Psoas muscle (tissue), 8 donors: ENCODE measurements at places on chromosomes 7 and 10.
A peak's percentile ranks its signal among the peaks of the same experiment; 100 is the strongest.

- no peaks in the 10 kb centered on the region for H3K36me3 ChIP-seq
Observed at GRCh38 chr7:76512941-76513816, 2.8 kb downstream of the UPK3B start.

- no peak for DNase-seq
- H3K4me1 ChIP-seq = peaks cover 14% of the 10 kb centered on the region
- H3K27me3 ChIP-seq = no peaks in the 10 kb centered on the region
- H3K36me3 ChIP-seq = no peaks in the 10 kb centered on the region
Observed at GRCh38 chr10:16816171-16816570, 1.1 kb downstream of the RSU1 start.

DNA sequence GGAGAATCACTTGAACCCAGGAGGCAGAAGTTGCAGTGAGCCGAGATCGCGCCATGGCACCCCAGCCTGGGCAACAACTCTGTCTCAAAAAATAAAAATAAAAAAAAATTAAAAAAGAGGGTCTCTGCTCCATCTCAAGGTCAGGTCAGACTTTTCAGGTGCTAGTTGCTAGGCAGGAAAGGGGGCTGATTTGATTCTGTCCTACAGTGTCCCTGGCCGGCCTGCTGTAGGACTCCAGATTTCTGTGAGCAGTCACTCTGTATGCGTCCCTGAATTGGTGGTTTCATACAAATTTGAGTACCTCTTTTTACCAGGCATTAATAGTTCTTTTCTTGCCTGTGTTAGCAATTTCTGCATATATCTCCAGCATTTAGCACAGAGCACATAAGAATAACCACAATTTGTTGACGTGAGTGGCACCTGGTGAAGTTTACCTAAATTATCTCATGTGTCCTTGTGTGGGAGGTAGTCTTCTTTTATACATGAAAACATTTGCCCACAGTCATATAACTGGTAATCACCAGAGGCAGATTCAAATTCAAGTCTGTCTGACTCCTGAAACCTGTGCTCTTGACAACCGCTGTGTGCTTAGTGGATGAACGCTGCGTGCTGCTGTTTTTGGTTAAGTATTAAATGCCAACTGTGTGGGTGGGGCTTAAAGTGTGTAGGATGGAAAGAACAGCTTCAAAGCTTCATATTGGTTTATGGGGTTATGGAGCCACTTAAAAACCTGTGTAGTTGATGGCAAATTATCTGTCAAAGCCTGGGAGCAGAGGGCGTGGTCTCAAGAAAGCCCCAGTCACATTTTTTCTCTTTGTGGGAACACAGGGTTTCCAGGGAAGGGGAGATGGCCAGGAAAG, 3.2 kb upstream of the ZNF775 start:
- no peak overlapping the region for H3K4me3 ChIP-seq
- H3K36me3 ChIP-seq = no peaks in the 10 kb centered on the region
- peak overlapping the region; percentile 41 for H3K27ac ChIP-seq
- peaks cover 43% of the 10 kb centered on the region for H3K4me1 ChIP-seq

DNA sequence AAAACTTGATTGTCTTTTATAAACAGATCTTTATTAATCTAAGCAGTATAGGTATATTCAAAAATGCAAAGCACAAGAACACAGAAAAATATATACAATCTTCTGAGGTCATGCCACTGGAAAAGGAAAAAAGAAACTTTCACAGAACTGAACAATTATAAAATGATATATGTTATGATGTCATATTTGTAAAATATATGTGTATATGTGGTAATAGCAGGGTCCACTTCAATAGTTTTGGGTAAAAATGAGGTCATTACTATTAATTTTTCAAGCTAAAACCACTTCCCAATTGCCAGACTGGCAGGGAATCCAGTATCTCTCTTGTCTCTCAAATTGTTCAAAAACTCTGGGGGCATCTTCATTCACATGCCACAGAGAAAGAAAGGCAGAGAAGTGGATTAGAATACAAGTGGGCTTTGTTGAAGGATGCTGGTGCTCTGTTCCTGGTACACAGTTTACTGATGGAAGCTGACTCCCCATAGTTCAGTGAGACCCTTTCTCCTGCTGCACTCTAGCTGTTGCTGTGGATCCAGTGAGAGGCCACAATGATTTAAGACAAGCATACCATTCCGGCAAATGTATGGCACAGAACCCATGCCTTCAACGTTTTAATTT, 19.7 kb downstream of the CTNNA3 start:
- no peaks in the 10 kb centered on the region for H3K4me1 ChIP-seq
- H3K27ac ChIP-seq = no peak overlapping the region
- no peaks in the 10 kb centered on the region for H3K36me3 ChIP-seq
- H3K27me3 ChIP-seq = peaks cover 2% of the 10 kb centered on the region

GRCh38 chr10:77695186-77695585, 57.6 kb upstream of the KCNMA1 start:
- no peak for DNase-seq
- no peaks in the 10 kb centered on the region for H3K4me1 ChIP-seq
- no peaks in the 10 kb centered on the region for H3K36me3 ChIP-seq
- H3K27me3 ChIP-seq = no peaks in the 10 kb centered on the region

GRCh38 chr10:15321431-15322341, 49.4 kb downstream of the FAM171A1 start:
- H3K27me3 ChIP-seq = no peaks in the 10 kb centered on the region
- no peaks in the 10 kb centered on the region for H3K4me1 ChIP-seq
- H3K4me3 ChIP-seq = no peak overlapping the region
- no peaks in the 10 kb centered on the region for H3K36me3 ChIP-seq
- no peak overlapping the region for H3K27ac ChIP-seq

DNA sequence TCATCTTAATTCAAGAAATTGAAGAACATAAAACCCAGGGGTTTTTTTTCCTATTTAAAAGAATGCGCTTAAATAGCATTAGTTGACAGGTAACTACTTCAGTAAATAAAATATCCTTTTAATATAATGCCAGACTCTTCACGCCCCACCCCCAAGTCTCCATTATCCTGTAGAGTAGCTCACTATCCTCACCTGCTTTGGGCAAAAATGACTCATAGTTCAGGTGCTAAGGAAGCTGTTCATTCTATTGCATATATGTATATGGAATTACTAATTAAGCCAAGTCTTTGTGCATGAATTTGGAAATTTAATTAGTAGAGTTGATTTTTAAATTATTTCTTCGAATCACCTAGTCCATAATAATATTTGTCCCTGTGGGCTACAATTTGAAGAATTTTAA, 656.8 kb upstream of the ANKRD30A start:
- no peak overlapping the region for H3K4me3 ChIP-seq
- H3K27ac ChIP-seq = no peak overlapping the region
- H3K36me3 ChIP-seq = no peaks in the 10 kb centered on the region
- no peaks in the 10 kb centered on the region for H3K27me3 ChIP-seq

DNA sequence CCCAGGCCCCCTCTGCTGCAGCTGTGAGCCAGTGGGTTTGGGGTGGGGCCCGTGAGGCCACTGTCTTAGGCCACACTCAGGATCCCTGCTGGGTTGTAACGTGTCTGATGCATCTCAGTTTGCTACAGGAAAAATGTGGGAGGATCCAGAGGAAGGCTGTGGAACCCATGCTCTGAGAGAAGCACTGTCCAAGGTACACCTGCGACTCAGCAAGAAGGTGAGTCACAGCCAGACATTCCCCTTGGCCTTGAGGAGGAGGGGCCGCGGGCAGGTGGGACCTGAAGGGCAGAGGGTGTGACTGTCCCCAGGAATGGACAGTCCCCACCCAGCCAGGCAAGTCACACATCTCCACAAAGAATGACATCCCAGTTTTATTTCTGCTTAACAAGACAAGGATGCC, 27.8 kb upstream of the C10orf120 start:
- peaks cover 12% of the 10 kb centered on the region for H3K27me3 ChIP-seq
- no peaks in the 10 kb centered on the region for H3K36me3 ChIP-seq
- H3K27ac ChIP-seq = no peak overlapping the region
- DNase-seq = no peak

DNA sequence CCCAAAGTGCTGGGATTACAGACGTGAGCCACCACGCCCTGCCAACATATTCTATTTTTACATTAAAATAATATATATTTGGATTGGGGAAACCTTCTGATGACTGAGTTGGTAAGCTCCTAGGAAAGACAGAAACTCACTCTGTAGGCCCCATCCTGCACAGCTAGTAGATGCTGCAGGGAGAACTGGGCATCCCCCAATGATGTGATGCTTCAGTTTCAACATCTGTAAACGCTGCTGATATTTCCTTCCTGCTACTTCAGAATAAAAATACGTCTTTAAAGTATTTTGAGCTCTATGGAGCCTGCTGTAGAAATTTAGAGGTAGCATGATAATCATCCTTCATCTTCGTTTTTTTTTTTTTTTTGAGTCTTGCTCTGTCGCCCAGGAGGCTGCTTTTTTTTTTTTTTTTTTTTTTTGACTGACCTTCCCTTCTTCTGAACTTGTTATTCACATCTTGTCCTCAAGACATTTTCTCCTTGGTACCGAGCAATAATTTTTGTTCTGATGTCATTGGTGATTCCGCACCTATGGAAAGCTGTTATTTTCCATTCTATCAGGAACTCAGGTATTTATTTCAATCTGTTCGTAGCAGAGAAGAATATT, 21.8 kb upstream of the INPP5F start:
- DNase-seq = no peak
- no peaks in the 10 kb centered on the region for H3K4me1 ChIP-seq
- no peak overlapping the region for H3K4me3 ChIP-seq
- H3K27ac ChIP-seq = no peak overlapping the region
- H3K36me3 ChIP-seq = no peaks in the 10 kb centered on the region

- H3K27ac ChIP-seq = no peak overlapping the region
- H3K36me3 ChIP-seq = no peaks in the 10 kb centered on the region
- H3K27me3 ChIP-seq = no peaks in the 10 kb centered on the region
- no peaks in the 10 kb centered on the region for H3K4me1 ChIP-seq
Observed at GRCh38 chr10:44051584-44052385, 333.1 kb downstream of the CXCL12 start.

DNA sequence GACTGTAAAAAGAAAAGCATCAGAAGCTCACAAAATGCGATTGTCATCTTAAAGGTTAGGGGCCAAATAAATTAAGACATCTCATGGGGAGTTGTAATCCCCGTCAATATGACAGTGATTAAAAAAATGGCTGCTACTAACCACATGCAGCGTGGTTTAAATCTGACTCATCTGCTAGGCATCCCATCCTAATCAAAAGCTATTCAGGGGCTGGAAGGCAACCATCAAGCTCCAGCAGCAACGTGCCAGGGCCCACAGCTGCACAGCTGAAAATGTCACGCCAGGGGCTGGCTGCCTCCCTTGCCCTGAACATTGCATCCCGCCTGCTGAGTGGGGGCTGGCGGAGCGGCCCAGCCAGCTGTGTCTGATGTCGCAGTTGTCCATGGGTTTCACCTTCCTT, 66.3 kb upstream of the FRMD4A start:
- no peaks in the 10 kb centered on the region for H3K36me3 ChIP-seq
- H3K4me3 ChIP-seq = no peak overlapping the region
